CD4-positive, alpha-beta T cell (primary cell): ENCODE measurements at places on chromosomes 1 and 21.
A peak's percentile ranks its signal among the peaks of the same experiment; 100 is the strongest.

- DNase-seq = no peak
Measured at GRCh38 chr1:20998826-20999225, 177.9 kb downstream of the EIF4G3 start.

DNA sequence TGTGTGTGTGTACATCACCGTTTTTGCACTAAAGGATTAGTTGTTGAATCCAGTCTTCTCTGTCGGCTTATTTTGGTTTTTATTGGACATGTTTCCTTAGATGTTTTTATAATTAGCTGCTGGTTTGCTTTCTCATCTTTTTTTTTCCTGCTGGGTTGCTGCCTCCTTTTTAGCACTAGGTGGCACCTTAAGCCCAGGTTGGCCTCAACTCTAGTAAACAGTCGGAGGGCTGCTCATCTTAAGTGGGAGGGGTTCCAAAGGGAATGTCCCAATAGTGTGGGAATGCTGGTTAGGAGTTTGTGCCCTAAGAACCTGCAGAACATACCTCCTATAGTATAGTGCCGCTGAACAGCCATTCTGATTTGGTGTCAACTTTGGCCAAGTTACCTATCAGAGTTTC, 570.1 kb upstream of the CXADR start:
- no peak for DNase-seq

DNA sequence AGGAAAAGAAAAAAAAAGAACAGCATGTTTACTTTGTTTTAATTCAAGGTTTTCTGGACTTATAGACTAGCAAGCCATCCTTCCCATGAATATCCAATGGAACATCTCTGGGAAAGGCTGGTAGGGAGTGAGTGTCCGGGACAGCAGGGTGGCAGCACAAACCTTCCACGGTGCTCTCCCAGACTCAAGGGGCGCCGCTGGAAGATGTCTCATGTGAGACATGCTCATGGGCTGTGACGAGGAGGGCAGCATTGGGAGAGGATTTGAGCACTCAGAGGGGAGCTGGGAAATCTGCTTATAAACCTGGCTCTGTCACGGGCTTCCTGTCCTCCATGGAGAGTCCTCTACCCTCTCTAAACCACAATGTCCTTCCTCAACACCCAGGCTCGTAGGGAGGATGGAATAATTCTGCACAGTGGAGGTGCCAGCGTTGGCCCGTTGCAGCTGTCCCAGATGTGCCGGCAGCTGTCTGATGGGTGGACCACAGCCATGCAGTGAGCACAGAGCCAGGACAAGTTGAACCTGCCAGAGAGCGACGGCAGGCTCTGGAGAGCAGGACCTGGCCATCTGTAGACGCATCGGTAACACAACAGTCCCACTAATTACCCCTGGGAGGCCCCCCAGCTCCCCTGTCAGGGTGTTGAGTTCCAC, 100.1 kb upstream of the IGSF21 start:
- DNase-seq = no peak

DNA sequence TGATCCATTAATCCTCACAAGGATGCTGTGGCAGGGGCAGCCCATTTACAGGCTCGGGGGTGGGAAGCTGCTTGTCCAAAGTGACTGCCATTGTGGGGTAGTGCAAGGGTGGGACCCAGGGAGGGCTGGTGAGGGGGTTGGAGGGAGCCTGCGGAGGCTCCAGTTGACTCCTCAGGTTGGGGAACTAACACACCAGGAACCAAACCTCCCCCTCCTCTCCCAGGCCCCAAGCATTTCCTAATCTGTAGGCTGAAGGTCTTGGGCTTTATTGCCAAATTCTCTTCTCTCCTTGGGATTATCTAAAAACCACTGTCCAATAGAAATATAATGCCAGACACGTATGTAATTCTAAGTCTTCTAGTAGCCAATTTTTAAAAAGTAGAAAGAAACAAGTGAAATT, 18.2 kb downstream of the IKBKE start:
- DNase-seq = no peak

- no peak for DNase-seq
Measured at GRCh38 chr1:181452746-181453145, 30.6 kb upstream of the CACNA1E start.

GRCh38 chr1:167439301-167439988, 78.9 kb downstream of the CD247 start:
- no peak for DNase-seq

GRCh38 chr1:243315455-243315854, 59.6 kb downstream of the SDCCAG8 start:
- no peak for DNase-seq

DNA sequence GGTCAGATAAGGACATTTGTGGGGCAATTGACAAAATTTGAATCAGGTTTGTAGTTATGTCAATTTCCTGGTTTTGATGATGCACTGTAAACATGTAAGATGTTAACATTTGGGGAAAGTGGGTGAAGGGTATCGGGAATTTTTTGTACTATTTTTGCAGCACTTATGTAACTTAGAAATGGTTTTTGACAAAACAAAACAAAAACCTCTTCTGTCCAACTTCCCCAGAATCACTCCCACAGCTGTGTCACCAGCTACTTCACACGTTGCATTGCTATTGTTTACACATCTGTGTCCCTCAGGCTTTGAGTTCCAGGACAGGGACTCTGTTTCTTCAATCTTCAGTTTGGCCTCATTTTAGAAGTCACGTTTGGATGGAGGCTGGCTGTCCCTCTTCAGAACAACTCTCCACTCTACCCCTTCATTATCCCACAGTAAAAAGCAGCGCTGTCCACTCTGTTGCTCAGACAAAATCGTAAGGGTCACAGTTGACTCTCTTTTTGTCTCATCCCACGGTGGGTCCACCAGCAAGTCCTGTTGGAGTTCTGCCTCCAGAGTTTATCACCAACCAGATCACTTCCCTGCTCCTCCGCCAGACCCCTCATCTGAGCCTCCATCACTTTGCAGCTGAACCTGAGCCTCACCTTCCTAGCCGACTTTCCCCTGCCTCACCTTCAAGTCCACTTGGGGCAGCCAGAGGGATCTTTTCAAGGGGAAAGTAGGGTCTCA, 63.2 kb downstream of the NENF start:
- no peak for DNase-seq

- no peak for DNase-seq
Measured at GRCh38 chr1:156502894-156503697, 2.5 kb upstream of the MEF2D start.

DNA sequence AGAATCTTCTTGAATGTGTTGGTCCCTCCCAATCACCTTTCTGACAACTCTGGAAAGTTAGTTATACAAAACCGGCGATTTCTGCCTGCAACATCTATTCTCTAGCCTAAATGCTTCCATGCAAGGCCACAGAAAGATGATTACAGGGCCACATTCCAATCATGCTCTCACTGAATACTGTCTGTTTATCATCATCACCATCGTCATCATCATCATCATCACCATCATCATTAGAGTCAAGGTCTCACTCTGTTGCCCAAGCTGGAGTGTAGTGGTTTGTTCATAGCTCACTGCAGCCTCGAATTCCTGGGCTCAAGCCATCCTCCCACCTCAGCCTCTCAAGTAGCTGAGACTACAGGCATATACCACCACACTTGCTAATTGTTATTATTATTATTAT, 521.2 kb upstream of the DAB1 start:
- no peak for DNase-seq

DNA sequence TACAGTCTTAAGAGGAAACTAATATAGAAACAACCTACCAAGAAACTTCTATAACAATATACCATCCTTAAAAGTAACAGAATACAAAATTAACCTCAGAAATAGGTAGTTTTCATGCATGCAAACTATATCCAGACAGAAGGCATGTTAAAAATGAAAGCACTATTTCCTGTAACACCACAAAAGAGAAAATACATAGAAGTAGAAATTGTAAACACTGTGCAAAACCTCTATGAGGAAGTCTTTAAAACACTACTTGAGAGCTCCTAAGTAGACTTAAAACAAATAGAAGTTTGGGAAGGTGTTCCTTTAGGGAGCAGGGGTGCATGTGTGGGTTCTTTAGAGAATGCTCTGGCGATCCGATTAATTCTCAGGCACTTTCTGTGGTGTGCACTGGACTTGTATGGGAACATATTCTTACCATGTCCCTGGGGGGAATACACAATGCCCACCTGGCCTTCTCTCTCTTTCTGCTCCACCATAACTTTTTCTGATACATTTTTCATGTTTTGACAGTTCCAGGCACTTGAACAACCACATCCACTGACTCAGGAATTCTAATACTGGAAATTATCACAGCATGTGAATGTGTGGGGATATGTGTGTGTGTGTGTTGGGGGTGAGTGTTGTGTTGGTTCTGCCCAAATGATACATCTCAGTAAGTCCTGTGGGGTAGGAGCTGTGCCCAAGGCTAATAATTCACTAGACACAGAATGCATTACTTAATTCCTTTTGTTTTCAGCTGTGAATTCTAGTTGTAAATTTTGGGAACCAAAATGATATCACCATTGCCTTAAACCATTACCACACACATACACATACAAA, 866.3 kb upstream of the B3GALT2 start:
- no peak for DNase-seq

DNA sequence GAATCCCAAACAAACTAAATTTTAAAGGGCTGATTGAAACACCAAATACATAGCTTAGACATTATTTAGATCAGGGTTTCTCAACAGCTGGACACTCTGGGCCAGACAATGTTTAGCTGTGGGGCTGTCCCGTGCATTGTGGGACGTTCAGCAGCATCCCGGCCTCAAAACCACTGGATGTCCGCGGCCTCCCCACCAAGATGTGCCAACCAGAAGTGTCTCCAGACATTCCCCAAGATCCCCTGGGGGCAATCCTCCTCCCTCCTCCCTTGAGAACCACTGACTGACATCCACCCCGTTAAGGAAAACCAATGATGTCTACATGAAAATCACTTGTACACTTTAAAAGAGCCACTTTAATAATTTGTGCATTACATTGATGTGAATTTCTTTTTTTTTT, 38.4 kb downstream of the CLSTN1 start:
- no peak for DNase-seq

- DNase-seq = no peak
Measured at GRCh38 chr1:29875557-29876028, 639.3 kb downstream of the PTPRU start.

- no peak for DNase-seq
Measured at GRCh38 chr1:76035053-76035452, 39.5 kb upstream of the ST6GALNAC3 start.

GRCh38 chr1:20168564-20169491, 17.1 kb upstream of the UBXN10 start:
- DNase-seq = no peak

DNA sequence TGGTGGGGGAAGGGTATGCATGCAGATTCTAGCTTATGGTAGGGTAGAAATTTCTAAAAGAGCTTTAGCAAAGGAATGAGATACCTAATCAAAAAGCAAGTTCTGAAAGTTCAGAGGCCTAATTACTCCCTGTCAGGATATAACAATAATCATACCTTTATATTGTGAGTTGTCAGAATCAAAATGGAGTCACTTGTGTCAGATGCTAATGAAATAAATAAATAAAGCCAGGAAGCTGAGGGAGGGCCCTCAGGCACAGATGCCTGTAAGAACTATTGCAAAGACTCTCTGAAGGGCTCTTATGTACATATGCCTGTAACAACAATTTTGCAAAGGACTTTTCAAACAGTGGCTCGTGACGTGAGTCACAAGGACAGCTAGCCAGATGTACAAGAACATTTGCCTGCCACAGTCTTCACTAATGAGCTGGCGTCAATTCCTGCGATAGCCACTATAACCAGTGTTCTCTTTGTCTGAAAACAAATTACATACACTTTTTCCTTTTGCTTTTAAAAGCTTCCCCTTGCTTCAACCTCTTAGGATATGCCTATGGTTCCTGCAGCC, 27.4 kb upstream of the DNASE2B start:
- DNase-seq = no peak

DNA sequence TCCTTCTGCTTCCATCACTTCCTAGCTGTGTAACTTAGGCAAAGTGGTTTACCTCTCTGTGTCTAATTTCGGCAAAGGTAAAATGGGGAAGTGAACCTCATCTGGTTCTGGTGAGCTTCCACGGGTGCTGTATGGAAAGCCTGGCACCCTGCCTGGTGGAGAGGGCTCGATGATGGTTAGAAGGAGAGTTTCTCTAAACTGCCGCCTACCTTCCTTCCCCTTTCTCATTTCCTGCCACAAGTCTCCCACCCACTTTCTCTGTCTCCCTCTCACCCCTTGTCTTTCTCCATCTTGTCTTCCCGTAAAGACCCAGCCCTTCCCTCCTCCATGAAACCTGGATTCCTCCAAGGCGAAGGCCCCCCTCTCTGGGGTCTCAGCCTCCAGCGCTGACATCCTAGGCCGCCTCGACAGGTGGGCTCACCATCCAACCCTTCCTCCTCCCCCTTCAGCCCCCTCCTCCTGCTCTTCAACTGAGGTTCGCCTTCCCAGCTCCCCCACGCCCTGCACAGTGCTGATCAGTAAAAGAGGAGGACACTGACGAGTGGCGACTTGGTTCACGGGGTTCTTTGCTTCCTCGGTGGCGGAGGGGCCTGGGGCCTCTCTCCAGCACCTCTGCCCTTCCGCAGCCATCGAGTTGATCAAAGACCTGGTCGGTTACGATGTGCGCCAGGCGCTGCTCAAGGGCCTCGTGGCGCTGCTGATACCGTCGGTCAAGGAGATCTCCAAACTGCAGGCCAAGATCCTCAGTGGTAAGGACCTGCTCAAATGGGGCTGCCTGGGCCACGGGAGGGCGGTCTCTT, 7.3 kb downstream of the RNU5D-1 start:
- peak; percentile 47 for DNase-seq

GRCh38 chr1:36337830-36338229, 14.4 kb upstream of the EVA1B start:
- no peak for DNase-seq

DNA sequence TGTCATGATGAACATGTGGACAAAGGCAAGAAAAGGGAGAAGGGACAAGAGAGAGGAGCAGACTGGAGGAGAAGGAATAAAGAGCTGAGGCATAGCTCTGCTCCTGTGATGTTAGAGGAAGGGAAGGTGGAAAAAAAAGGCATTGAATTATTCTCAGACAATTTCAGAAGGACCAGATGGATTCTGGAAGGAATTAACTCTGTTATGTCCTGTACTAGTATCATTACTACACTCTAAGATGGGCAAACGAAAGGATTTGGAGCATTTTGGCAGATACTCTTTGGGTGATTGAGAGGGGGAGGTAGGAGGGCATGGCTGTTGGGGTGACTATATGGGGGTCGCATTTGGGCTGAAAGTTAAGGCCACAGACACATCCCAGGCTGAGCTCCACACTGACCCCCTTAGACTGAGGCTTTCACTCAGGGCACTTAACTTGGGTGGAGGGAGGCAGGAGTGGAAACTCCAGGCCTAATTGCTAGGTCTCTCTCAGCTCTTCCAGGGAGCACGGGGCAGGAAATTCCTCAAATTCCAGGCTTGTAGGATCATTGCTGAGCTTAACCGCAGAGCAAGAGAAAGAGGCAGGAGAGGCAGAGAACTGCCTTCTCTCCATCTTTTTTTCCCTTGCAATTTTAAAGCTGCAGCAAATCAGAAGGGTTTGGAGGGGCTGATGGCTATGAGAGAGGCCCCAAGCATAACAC, 25.9 kb downstream of the KIRREL1 start:
- DNase-seq = no peak

GRCh38 chr1:245582026-245582425, 427.2 kb downstream of the KIF26B start:
- DNase-seq = no peak

- no peak for DNase-seq
Measured at GRCh38 chr21:33268737-33269441, 2.7 kb downstream of the IL10RB start.

GRCh38 chr1:12196641-12197482, 30.1 kb downstream of the TNFRSF1B start:
- no peak for DNase-seq

- peak; percentile 26 for DNase-seq
Measured at GRCh38 chr1:150973836-150974579, 627 bp downstream of the CERS2 start.
